ENCODE measurements at places on chromosomes 5 and 9.

- DNase-seq, result no peak
These were observed 65.1 kb downstream of the GNA14 start for GRCh38 chr9:77582961-77583576.

- DNase-seq, result no peak
These were observed 132.9 kb downstream of the LIFR start for GRCh38 chr5:38423276-38424147.

- no peak for DNase-seq
These were observed 115.5 kb downstream of the PTTG1 start for GRCh38 chr5:160537116-160537515.

- DNase-seq, result no peak
These were observed 29.5 kb upstream of the ALDH1B1 start for GRCh38 chr9:38362852-38363588.

DNA sequence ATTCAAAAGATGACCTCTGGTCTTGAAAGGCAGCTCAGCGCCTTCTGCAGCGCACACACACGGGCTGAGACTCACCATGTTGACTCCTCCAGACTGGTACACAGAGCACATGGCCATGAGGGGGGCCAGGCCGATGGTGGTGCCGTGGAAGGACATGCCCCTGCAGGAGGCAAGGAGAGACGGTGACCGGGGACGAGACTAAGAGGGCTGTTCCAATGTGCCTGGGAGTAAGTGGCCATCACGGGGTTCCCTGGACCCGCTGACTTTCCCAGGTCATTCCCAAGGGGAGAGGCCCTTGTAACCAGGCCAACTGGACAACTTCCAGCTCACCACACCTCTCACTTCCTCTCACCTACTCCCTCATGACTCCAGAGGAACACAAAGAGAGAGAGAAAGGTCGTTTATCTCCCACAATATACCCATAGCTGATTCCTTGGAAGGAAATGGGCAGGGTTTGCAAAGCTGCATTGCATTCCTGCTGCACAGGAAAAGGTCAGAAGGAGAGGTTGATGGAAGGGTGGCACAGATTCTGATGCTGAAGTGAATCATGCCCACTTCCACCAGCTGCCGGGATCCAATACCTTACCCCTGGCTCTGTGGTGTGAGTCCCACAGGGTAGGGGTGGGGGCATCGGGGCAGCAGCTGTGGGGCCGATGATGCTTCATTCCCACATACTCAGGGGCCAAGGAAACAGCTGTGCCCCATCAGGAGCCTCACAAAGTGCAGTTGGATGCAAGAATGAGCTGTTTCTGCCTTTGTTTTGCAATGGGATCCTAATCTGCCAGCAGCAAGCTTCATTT, 47.2 kb downstream of the NIPAL4 start:
- DNase-seq, result no peak

- no peak for DNase-seq
These were observed 654.0 kb upstream of the ACO1 start for GRCh38 chr9:31730398-31730797.

DNA sequence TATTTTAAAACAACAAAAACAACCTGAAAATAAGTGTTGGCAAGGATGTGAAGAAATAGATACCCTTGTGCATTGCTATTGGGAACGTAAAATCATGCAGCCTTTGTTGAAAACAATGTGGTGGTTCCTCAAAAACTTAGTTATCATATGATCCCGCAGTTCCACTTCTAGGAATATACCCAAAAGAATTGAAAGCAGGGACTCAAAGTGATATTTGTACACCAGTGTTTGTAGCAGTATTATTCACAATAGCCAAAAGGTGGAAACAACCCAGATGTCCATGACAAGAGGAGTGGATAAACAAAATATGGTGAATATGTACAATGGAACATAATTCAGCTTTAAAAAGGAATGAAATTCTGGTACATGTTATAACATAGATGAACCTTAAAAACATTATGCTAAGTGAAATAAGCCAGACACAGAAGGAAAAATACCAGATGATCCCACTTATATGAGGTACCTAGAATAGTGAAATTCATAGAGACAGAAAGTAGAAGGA, 29.0 kb downstream of the IRF1 start:
- DNase-seq, result no peak

DNA sequence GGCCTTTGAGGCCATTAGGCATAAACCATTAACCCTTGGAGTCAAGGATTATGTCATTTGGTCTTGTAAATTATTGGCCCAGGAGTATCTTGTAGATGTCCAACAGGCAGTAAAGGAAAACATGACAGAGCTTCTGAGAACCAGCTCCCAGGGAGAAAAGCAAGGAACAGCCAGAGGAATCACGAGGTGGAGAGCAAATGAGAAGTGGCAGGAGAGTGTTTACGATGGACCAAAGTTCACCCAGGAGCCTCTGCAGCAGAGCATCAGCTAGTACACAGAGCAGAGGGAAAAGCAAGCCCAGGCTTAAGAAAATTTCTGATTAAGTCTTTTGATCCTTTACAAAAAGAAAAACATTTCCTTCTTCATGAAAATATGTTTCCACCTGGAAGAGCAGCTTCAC, 206.2 kb downstream of the NDUFS4 start:
- no peak for DNase-seq

GRCh38 chr5:150945486-150945885, 40.7 kb upstream of the ZNF300 start:
- DNase-seq, result no peak

DNA sequence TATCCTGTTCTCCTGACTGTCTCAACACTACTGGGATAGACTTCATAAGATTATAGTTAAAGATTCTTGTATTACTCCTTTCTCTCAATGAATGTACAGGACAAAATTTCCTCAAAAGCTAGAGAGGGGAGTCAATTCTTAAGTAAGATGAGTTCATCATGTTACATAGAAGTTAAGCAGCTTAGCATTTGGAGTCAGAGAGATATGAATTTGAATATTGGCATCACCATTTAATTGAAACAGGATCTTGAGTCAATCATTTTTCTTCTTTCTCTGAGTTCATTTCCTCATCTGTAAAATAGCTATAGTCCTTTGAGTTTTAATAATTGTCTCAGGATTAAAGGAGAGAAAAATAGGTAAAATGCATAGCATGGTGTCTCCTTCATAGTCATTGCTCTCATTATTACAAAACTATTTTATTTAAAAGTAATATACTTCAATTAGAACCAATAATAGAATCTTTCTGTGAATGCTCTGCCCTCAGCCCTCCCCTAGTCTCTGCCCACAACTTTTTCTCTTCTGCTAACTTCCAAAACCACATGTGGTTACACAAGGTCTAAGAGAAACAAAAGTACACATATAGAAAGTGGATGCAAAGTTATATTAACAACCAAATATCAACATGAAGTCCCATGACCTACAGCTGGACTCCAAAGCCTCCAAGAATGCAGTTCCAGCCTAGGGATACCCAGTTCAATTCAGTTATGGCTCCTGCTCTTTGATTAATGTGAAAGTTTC, 265.6 kb downstream of the TLE1 start:
- no peak for DNase-seq

GRCh38 chr5:170265522-170265921, 32.1 kb downstream of the LCP2 start:
- DNase-seq, result no peak

DNA sequence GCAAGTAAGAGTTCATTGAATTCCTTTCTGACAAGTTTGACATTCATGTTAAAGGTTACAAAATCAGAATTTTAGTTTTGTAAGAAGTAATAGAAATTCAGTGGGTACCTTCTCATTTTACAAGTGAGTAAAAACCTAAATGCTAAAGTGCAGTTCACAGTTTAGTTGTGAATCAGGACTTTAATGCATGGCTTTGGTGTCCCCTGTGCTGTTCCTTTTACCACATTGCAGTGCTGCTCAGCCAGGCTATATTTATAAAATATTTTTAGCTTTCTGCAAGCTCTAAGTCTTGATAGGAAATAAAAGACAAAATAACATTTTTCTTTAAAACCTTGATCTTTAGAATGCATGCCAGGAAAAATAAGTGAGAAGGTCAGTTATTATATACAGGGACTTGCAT, 26.3 kb downstream of the PAM start:
- no peak for DNase-seq

DNA sequence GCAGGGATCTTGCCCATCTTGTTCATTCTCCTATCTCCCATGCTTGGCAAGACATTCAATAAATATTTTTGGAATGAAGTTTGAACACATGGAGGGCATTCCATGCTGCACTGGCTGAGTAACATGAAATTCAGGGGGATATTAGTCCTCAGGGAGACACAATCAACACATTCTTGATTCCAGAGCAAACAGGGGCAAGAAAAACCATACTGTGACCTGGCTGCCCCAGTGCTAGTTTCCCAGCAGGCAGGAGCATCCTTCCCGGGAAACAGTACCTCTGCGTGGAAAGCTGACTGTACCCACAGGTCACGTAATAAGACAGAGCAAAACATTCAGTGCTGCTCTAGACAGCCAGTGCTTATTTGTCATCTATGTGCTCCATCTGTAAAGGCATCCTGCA, 66.3 kb upstream of the SPOCK1 start:
- no peak for DNase-seq

- DNase-seq, result no peak
These were observed 500.0 kb downstream of the DIRAS2 start for GRCh38 chr9:90142580-90142979.

GRCh38 chr9:107838766-107839165, 349.2 kb upstream of the KLF4 start:
- DNase-seq, result no peak

DNA sequence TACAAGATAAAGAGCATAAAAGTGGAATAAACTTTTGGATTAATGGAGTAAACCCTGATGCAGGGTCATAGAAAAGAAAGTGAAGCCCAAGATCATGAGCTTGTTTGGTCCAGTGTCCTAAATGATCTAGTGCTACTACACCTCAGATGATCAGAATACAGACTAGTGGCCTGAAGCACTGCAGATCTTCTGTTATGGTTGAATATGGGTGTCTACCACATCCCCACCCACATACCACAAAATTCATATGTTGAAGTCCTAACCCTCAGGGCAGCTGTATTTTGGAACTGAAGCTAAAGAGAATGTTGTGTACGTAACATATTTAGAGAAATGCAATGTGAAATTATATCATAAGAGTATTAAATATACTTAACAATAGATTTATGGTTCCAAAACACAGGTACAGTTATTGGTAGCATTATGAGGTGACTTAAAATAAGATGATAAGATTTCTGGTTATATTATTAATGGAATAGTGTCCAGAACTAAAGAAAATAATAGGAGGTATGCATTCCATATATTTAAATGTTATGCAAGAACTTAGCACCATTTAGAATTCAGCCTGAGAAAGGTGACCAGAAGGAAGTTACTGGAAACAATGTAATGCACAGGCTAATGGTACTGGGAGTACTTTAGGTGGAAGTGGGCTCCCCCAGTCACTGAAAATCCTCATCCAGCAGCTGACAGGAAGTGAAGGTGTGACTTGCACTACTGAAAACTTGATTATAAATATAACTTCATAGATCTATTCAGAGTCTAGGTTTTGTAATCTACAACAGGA, 1155.1 kb downstream of the TAF11L14 start:
- DNase-seq, result no peak

DNA sequence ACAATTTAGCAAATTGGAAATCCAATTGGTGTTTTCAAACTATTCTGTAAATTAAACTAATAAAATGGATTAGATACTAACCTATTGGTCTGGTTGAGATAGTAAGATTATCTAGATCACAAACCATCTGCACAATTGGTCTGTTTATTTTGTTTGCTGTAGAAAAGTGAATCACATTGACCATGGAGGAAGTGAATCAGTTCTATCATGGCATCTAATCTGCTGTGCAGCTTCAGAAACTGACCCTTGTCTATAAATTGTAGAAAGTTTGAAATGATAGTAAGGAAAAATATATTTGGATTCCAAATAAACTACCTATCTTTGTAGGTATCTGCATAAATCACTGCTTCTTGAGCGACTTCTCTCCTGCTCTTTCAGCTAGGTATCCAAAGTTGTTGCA, 1865.4 kb downstream of the MAT2B start:
- DNase-seq, result no peak

GRCh38 chr9:35482071-35482470, 7.8 kb upstream of the RUSC2 start:
- no peak for DNase-seq

- no peak for DNase-seq
These were observed 49.3 kb downstream of the DNAJC21 start for GRCh38 chr5:34978681-34979080.

GRCh38 chr5:164002214-164002613, 496.8 kb downstream of the MAT2B start:
- no peak for DNase-seq

GRCh38 chr9:125425170-125425897, 163.7 kb downstream of the GAPVD1 start:
- DNase-seq, result no peak

GRCh38 chr5:134248256-134248655, 22.4 kb upstream of the PPP2CA start:
- no peak for DNase-seq

DNA sequence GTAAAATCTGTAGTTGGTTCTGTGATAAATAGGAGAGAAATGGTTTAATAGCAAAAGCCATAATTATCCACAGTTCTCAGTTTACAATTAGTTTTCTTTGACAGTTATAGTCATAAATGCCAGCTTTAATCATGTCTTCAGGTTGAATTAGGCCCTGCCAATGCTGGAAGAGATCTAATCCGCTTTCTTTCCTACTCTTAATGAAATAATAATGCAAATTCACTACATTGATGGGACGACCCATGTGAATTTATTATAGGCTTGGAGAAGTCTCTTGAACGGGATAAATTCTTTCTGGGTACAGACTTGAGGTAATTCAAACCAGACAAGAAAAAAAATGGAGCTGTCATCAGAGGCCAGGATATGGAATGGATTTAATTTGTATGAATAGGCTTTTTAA, 950.4 kb downstream of the EFNA5 start:
- no peak for DNase-seq

- no peak for DNase-seq
These were observed 9.9 kb downstream of the MIER3 start for GRCh38 chr5:56941981-56942380.

- DNase-seq, result no peak
These were observed 1.1 kb upstream of the CNTFR start for GRCh38 chr9:34590381-34591247.

DNA sequence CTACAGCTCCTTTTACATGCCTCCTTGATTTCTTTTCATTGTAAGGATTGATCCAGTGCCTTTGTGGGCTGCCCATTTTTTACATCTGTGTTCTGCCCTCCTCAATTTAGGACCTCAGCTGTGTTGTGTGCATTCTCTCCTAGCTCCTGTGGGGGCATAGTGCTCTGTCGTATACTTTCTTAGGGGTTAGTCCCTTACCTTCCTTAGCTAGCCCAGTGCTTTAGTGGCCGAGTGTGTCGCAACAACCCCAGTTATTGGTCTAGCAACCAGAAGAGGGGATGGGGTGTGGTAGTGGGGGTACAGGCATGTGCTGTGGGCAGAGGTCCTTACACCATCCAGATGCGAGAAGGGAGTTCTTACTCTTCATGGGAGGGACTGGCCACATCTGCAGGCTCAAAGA, 12.1 kb downstream of the MTRR start:
- no peak for DNase-seq

DNA sequence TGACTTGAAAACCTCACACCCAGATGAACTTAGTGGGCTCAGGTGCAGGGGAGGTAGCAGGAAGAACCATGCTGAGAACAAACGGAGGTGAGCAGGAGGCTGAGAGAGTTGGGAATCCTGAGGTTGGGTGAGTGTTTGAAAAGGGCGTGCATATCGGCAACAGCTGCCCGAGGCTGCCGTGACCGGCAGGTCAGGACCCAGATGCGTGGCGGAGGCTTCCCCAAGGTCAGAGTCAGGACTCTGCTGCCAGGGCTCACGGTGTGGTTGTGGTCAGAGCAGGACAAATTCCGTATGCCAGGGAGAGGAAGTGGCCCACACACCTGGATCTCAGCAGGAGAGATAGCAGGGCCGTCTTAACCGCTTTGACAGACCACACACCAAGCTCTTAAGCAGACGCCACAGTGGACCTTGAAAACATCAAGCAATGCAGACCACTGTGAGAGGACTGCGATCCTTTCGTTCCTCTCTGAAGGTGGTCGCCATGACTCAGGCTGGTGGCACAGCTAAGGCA, 43.1 kb downstream of the ADAMTS16 start:
- DNase-seq, result no peak

Measured in stimulated activated CD4-positive, alpha-beta T cell treated with anti-CD3 and anti-CD28 coated beads, Interleukin-12 subunit alpha, Interleukin-12 subunit beta, amount 100 ng/mL, for 24 hours (primary cell).